IPS-NIHi11 (cell line): ENCODE measurements at places on chromosomes 7 and 10.

- no peak for DNase-seq
Observed at GRCh38 chr7:11609096-11609670, 222.8 kb downstream of the THSD7A start.

DNA sequence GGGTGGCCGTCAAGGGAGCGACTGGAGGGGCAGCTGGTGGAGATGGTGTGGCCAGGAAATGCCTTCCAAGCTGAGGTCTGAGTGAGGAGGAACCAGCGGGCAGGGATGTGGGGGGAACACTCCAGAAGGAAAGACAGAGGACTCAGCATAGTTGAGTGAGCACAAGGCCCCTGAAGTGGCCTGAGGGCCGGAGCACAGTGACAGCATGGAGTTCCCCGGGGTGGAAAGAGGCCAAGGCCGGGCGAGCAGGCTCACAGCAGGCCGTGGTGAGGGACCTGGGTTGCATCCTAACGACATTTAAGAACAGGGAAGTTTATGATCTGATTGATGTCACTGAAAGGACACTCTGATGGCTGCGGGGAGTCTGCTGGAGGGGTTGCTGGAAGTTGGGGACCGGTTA lies 48.0 kb downstream of the HTRA1 start:
- DNase-seq = no peak

GRCh38 chr10:46523962-46524471 lies 32.4 kb downstream of the GPRIN2 start:
- DNase-seq = no peak

- no peak for DNase-seq
Observed at GRCh38 chr7:98562381-98562823, 54.7 kb upstream of the NPTX2 start.

GRCh38 chr7:156192921-156193320 lies 380.7 kb upstream of the SHH start:
- peak; percentile 34 for DNase-seq

DNA sequence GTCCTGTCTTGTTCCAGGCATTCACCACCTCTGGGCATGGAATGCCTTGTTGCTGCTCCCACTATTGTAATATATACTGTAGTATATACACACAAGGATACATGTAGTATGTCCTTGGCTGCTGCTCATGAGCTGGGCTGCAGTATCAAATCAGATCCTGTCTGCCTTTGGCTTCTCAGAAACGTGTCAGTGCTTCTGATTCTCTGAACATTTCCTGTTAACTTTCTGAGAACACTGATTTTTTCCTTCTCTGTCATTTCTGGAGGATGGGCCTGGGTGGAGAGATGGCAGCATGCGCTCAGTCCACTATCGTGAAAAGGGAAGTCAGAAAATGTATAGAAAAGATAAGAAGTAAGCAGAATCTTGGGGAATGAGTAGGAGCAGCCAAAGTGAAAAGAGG lies 12.2 kb downstream of the SFTPA2 start:
- no peak for DNase-seq

DNA sequence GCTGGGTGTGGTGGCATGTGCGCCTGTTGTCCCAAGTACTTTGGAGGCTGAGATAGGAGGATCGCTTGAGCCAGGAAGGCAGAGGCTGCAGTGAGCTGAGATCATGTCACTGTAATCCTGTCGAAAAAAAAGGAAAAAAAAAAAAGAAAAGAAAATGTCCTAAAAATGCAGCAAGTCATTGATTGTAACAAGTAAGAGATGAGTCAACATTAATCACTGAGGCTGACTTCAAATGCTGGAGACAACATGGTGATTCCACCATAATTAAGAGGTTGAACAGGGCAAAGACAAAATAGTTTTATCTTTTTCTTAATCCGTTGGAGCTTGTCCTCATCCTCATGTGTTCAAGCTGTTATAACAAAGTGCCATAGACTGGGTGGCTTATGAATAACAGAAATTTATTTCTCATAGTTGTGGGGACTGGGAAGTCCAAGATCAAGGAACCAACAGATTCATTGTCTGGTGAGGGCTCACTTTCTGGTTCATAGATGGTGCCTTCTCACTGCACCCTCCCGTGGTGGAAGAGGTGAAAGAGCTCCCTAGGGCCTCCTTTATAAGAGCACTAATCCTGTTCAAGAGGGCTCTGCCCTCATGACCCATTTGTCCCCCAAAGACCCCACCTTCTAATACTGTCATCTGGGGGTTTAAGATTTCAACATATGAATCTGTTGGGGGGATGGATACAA lies 60.3 kb downstream of the TBXAS1 start:
- no peak for DNase-seq

GRCh38 chr7:129898007-129898406 lies 54.8 kb downstream of the UBE2H start:
- DNase-seq = no peak

- no peak for DNase-seq
Observed at GRCh38 chr10:92238054-92238585, 52.8 kb downstream of the CPEB3 start.

GRCh38 chr7:127907110-127908040 lies 123.9 kb downstream of the LRRC4 start:
- no peak for DNase-seq

DNA sequence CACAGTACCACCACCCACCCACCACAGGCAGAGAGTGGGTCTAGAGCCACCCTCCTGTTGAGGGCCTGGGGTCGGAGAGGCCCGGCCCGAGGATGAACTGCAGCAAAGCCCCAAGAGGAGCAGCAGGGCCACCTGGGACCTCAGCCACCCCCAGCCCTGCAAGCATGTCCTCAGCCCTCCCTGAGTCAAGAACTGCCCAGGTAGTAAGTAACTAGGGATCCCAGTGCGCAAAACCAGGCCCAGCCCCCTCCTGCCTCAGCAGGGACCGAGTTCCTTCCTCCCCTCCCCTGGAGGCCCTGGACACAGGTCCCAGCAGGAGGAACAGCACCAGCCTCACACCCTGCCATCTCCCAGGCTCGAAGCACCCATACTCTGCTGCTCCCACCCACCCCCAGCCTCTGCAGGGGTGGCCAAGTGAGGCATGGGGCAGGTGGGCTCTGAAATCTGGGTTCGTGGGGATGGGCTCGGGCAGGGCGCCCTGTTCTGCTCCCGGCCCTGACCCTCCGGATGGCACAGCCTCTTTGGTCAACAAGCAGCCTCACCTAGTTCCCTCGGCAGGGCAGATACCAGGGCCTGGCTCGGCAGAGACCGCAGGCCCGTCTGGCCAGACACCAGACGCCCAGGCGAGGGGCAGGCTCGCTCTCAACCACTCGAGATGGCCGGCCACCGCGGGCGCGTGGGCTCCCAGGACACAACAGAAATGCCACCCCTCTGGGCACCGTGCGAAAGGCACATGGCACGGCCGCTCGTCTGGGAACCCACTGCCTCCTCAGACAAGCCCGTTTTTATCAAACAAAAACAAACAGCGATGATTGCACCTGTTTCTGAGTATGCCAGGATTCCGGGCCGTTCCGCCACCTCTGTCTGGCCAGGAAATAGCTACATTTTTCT lies 15.2 kb downstream of the PDGFA start:
- DNase-seq = no peak

DNA sequence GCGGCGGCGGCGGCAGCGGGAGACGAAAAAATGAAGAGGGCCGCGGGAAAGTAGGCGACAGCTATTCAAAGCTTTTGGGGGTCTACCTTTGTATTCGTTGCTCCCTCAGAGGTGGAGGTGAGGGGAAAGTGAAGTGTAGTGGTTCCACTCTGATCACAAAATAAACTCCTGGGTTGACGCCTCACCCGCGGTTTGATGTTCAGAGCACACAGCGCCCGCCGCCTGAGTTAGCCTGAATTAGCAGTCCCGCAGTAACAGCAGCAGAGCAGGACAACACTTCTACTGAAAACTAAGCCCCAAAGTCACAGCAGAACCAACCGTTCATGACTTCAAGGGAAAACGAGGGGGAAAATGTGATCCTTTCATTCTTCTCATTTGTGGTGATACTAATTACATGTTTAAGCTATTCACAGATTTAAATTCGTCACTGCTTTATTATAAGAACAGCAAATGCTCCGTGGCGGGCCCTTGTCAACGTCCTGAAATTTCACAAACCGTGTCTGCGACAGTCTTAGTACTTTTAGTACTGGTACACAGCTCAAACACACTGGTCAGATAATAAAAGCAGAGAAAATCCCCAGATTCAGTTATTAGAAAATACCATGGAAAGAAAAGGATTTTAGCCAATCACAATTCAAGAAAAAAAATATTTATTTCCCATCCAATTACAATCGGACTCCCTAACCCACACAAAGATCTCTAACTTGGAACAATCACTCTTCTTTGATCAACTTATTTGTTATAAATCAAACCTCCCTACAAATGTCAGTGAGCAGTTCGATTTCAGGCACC lies 563 bp upstream of the JMJD1C start:
- peak; percentile 49 for DNase-seq

DNA sequence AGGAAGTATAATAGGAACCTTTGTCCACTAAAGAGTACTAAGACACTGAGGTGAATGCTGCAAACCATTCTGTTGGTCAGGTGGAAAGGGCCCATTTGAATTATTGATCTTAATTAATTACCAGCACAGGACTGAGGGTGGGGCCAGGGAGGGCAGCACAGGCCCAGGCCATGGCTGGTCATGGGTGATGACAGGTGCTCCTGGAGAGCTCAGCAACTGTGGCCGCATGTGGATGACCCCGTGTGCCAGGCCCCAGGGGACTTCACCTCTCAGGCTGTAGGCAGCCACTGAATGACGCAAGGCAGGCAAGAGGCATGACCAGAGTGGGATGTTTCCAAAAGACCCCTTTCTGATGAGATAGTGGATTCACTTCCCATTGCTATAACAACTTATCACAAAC lies 54.2 kb downstream of the HECW1 start:
- DNase-seq = no peak

GRCh38 chr10:123896246-123896927 lies 4.8 kb upstream of the CPXM2 start:
- no peak for DNase-seq

- DNase-seq = no peak
Observed at GRCh38 chr7:132298790-132299189, 277.5 kb downstream of the PLXNA4 start.

DNA sequence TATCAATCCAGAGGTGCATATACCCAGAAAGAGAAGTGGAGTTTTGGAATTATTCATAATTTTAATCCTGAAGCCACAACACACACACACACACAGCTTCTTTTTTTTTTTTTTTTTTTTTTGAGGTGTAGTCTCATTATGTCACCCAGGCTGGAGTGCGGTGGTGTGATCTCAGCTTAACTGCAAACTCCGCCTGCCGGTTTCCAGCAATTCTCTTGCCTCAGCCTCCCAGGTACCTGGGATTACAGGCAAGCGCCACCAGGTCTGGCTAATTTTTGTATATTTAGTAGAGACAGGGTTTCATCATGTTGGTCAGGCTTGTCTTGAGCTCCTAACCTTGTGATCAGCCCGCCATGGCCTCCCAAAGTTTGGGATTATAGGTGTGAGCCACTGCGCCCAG lies 35.4 kb downstream of the TET1 start:
- DNase-seq = no peak

DNA sequence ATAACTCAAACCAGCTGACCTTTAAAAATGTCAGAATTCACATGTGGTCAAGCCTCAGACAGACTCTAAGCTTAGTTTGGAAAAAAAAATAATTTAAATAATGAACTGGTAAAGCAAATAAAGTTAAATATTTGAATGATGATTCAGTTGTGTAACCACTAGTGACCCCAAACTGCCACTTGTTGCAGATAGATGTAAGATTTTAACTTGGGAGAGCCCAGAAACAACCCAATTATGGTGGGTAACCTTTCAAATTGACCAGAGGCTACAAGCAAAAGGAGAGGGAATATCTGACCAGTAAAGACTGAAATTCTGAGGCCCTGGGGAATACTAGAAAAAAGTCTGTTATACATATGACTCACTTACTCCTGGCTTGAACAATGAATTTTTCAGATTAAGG lies 268.1 kb downstream of the HPSE2 start:
- DNase-seq = no peak

DNA sequence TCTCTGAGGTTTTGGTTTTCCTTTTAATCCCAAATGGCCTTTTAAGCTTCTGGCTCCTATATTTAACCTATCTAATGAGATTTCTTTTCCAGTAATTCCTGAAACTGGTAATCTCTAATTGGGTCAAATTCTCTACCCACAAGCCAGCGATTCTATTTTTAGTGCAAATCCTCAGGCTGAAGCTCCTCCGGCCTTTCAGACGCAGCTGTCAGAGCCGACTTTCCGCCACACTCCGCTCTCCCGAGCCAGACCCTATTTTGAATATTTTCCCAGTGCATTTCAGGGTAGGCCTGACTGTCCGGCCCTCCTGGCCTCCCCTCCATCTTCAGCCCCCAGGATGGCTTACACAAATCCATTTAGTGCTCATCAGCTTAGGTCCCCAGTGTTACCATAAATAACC lies 9.7 kb upstream of the ADCY1 start:
- DNase-seq = no peak

GRCh38 chr10:4494551-4494950 lies 331.5 kb upstream of the AKR1E2 start:
- no peak for DNase-seq

DNA sequence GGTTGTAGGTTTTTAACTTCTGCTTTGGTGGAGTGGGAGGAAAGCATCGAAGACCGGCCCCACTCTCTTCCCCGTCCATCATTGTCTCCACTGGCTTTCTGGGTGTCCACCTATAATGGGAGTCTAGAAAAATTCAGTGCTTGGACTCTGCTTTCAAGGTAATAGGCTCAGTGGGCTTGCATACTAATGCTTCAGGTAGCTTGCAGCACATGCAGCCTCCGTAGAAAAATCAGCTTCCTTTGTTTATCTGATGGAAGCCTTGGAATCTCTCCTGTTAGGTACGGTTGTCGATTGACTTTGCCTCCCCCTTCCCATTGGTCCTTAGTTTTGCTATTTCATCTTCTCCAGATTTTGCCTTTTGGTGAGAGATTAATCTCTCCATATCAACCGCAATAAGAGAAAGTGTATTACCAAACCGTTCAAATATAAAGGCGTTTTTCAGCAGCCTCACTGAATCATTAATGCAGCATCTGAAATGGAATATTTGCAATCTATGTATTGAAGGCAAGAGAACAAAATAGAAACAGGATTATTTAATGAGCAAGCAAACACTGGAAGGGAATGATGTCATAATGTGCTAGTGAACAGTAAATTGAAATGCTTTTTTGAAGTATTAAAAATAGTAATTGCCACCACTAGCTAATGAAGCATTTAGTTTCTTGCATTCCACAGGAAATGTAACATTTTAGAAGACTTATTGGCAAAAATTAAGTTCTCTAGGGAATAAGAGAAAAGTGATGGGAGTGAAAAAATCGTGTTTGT lies 944 bp downstream of the AVL9 start:
- DNase-seq = no peak
